CD4-positive, alpha-beta T cell treated with Interleukin-21 for 1 hour (primary cell): ENCODE measurements at places on chromosomes 7 and 10.

- DNase-seq = no peak
Observed at GRCh38 chr10:132651511-132652029, 114.0 kb downstream of the INPP5A start.

DNA sequence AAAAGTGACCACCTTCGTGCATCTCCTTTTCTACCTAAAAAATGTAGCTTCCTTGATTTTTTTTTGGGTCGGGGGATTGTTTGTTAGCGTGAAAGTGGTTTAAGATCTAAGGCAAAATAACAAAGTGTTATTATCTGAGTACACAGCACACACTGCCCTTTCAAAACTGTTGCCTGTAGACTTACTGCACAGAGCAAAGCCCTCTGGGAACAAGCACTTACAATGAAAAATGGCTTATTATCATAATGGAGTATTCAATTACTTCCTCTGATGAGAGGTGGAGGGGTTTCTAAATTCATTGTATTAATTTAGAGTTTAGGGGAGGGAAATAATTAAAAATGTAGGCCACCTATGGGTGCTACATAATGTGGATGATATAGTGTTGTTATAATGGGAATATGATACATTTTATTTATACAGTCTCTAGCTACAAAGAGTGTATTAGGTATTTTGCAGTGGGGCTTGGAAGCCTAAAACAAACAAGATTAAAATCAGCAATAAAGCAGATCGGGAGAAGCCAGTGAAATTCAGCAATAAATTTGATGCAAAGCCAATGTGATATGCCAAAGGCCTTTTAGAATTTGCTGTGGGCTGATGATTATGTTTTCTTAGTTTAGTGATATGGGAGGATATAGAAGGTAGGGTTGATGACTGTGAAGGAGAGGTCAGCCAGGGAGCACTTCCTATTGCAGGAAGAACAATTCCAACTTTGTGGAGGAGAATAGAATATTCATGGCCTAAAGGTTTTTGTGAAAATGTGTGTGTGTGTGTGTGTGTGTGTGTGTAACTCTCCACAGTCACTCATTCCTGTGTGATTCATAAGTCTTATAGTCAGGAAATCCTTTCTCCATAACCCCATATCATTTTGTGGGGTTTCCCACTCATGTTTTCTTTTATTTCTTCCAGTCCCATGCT, 17.7 kb upstream of the EXOC4 start:
- no peak for DNase-seq

- peak; percentile 39 for DNase-seq
Observed at GRCh38 chr10:132329565-132330485, 2.2 kb upstream of the LRRC27 start.

DNA sequence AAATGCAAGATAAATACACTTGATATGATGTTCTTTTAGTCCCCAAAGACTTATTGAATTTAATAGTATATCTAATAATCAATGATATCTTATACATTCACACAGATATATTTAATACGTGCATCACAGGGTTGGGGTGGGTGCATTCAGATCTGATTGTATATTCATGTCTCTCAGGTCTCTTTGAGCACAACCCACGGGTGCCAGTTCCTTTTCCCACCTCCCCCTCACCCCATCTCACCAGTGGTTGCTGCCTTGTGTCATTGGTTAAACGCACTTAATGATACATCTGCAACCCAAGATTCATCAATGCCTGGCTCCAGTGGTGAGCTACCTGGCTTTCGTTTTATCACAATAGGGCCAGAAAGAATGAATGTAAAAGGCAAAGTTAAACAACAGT, 6.2 kb downstream of the LRIT1 start:
- DNase-seq = no peak

- DNase-seq = no peak
Observed at GRCh38 chr7:156038345-156038744, 226.1 kb upstream of the SHH start.

DNA sequence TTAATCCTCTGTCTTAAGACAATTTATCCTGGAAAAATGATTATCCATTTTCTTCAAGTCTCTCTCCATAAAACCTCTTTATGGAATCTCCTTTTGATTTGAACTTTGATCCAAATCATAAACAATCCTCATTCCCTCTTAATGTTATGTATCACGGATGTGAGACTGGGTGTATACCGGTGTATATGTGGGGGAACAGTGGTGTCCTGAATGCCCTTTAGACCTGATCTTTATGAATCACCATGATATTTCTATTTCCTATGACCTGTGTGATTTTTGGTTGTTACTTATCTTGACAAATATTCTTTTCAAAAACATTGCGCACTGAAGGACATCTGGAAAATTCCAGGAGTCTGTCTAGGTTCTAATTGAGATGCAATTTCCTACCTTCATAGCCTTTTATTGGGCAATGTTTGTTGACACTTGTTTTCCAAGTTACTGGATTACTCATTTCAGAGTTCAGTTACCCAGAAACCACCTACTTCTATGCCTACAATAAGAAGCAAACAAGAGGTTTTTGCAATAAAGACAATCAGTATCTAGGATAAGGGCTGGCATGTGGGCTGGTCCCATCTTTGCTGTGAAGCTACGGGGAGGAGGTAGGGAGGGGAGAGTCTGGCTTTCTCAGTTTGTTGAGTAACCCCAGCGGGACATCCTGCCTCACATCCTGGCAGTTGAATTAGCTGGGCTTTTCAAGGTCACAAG, 190.4 kb downstream of the CTTNBP2 start:
- DNase-seq = no peak

GRCh38 chr10:126519185-126519584, 130.9 kb upstream of the ADAM12 start:
- no peak for DNase-seq

GRCh38 chr7:148931470-148931869, 47.4 kb upstream of the EZH2 start:
- DNase-seq = no peak

DNA sequence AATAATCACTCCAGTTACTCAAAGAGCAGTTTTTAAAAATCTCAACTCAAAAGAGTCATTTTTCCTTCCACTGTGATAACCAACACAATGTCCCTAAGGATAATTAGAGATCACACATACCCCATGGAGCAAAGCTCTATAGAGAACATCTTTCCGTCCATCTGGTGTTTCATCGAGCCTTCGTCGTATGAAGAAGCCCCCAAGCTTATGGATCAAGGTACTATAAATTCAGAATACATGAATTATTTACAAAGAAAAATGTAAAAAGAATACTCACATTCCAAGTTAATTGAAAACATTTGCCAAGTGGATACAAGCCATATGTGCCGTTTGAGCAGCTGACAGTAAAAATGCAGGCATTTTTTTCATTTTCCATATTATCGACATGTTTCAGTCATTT, 14.8 kb downstream of the GPAM start:
- DNase-seq = no peak

- peak; percentile 34 for DNase-seq
Observed at GRCh38 chr7:17640730-17641377, 299.4 kb downstream of the SNX13 start.

GRCh38 chr10:11673346-11674280, 62.2 kb upstream of the USP6NL start:
- no peak for DNase-seq

DNA sequence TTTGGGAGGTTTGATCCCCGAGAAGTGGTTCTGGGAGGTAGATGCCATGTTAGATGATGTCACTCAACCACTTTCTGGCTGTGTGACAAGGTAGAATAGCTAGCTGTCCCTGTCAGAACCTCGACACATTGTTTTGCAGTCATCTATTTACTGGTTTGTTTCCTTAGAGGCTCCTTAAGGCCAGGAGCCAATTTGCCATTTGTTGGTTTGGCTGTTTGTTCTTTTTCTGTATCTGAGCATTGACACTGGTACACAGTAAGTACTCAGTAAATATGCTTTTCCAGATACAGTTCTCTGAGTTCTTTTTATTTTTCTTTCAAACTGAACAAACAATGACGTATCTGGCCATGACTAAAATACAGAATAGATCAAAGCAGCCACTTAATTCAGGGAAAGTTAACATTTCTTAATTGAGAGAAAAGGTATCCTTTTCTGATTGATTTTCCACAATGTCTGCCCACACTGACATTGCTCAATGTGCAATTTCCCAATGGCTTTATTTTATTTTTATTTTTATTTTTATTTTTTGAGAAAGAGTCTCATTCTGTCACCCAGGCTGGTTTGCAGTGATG, 121.6 kb downstream of the SPAG6 start:
- no peak for DNase-seq

- DNase-seq = no peak
Observed at GRCh38 chr10:130990486-130990885, 321.0 kb downstream of the TCERG1L start.

DNA sequence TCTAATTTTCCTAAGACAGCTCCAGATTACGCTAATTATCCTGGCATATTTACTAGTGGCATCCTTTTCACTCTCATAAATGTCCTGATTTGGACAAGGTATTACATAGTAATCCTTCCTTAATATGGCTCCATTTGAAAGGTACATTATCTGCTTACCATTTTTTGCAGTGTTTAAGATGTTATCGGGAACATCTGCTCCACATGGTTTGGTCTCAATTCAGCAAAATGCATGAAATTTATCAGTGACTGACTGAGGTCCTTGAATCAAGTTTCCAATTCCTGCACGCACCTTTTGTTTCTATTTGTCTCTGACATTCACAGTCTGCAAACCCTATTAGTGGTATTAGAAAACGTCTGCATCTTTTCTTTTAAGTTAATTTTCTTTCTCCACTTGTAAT, 384.1 kb upstream of the KIAA1217 start:
- no peak for DNase-seq

DNA sequence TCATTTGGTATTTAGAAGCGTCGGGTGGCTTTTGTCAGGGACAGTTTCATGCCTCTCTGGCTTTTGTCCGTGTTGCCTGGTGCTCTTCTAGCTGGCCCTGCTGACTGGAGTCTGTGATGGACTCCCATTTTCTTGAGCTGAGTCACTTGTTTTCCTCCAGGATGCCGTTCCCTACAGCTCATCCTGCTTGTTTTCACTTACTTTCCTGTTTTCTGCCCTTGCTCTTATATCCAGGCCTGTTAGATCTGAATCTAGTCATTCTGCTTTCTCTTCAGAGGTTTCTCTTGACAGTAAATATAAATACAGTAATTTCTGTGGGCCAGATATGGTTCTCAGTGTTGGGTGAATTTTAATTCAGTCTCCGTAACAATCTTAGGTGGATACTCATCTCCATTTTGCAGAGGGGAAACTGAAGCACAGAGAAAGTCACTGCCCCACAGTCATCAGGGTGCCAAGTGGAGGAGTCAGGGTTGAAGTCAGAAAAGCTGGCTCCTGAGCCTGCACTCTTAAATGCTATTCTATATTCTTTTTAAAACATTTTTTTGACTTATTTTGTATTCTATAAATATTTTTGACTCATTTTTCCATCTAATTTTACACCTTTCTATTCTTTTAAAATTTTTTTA, 85.4 kb downstream of the CCNY start:
- no peak for DNase-seq

DNA sequence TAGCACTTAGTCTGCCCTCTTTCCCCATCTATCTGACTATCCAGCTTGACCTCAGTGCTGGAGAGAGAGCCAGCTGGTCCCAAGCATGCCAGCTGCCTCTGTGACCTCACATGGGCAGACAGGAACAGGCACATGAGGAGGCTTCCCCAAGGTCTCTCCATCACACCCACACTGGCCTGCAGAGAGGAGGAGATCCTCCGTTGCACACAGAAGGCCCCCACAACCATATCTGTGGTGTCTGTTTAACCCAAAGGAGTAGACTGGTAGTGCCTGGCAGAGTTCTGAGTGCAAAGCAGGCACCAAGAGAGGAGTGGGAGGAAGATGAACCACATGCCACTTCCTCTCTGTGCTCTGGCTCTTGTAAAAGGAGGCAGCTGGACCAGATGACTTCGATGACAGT, 4.8 kb upstream of the ANK3 start:
- DNase-seq = no peak

DNA sequence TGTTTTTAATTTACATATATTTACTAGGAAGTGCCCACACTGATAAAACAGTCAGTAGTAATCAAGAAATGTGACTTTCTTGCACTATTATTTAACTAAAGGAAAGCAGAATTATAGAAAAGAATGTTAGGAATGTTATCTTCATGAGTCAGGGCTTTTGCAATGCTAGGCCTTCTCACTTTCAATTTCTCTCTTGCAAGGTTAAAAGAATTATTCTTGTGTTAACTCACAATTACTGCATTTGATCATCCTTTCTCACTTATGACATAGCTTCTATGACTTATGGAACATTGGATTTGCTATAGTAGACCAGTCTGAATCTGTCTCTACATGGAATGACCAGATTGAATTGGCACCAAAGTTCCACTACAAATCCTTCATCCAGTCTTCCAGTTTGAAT, 192.4 kb downstream of the SDK1 start:
- no peak for DNase-seq

DNA sequence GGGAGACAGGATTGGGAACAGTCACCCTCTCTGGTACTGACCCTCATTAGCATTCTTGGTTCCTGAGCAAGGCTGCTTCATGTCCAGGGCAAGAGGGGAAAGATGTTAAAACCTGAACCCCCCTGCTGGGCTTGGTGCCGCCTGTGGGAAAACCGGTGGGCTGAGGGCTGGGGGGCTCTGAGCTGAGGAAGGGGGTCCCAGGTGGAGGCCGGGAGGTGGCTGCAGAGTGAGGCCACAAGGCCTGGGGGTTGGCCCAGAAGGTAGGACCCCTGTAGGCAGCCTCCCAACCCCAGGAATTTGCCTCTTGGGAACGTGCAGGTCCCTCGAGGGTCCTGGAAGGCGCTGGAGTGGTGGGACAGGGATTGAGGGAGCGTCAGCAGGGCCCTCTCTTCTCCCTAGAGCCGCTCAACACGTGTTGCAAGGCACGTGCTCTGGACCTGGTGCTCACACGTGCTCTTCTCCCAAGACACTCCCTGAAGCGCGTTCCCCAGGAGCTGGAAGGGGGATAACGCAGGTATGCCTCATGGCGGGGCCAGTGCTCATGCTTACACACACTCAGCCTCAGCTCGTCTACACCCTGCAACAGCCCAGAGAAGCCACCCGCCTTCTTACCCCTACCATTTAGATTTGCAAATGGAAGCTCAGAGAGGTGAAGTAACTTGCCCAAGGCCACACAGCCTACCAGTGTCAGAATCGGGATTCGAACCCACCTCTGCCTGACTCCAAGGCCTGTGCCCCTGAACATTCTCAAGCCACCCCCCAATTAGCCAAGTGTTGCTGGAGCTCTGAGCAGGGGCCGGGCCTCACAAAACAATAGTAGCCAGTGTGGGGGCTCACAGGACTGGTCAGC, 64.4 kb downstream of the LHPP start:
- DNase-seq = no peak

DNA sequence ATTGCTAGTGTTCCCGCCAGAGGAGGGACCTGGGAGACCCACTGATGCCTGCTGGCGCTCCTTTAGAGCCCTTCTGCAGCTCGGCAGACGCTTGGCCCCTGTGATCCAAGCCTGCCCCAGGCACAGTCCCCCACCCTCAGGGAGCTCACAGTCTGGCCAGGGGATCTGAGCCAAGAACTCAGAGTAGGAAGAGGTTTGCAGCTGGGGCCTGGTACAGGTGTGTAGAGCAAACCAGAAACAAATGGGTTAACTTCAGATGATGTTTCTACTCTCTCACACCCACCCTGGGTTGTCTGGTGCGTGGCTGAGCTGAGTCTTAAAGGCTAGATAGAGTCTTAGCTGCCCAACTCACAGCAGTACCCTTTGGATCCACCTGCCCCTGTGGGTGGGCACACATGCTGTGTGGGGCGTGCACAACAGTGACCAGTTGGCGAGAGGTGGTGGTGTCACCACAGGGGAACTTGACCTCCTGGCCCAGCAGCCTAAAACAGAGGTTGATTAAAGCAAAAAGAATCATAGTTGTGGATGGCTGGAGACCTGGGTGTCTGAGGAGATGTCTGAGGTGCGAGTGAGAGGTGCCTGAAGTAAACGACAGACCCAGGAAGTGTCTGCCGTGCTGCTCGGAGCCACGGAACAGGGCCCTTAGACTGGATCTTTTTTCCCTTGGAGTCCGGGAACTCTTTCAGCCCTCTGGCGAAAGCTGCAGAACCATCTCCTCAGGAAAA, 31.2 kb upstream of the SRGN start:
- DNase-seq = no peak
